Neural crest cell (in vitro differentiated cells): ENCODE measurements at places on chromosomes 11 and 22.

- DNase-seq = no peak
These were observed 263.6 kb downstream of the BRD1 start for GRCh38 chr22:49564054-49564453.

DNA sequence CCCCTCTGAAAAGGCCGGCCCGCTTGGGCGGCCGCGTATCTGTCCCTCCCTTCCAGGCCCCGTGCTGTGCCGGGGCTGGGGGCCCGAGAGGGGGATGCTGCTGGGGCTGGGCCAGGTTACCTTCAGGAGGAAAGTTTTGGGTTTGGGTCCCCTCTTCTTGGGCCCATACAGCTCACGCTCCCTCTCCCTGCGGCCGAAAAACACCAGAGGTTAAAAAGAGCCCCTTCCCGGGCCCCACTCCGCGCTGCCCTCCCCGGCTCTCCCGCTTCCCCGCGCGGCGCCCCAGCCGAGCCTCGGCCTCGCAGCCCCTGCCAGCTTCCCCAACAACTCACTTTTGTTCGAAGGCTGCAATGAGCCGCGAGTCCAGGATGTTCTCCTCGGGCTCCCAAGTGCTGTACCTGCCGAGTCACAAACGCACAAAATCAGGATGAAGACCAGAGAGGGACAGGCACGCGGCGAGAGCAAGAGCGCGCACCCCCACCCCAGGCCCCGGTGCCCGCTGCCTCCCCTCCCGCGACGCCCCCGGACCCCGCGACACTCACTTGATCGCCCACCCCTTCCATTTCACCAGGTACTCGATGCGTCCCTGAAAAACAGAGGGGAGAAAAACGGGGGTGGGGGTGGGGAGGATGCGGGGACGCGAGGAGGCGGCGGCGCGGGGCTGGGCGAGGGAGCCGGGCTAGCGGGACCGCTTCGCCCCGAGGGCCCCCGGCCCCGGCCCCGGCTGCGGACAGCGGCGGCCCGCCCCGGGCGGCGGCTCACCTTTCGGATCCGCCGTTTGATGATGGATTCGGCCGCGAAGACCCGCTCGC, 450 bp downstream of the CBX6 start:
- no peak for DNase-seq

DNA sequence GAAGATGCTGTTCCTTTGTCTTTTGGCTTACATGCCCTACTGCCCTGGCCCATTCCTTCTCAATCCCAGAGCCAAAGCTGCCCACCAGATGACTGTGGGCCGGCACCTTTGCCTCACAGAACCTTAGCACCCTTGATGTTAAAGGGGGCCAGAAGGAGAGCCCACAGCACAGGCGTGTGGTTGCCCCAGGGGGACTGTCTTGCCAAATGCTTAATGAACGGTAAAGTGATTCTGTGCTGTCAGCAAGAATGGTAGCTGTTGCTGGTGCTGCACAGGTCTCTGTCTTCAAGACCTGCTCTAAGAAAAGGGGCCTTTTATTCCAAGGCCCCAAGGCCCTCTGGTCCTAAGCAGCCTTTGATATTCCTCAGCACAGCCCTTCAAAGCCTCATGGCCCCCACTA, 113.3 kb downstream of the MORC2 start:
- no peak for DNase-seq

DNA sequence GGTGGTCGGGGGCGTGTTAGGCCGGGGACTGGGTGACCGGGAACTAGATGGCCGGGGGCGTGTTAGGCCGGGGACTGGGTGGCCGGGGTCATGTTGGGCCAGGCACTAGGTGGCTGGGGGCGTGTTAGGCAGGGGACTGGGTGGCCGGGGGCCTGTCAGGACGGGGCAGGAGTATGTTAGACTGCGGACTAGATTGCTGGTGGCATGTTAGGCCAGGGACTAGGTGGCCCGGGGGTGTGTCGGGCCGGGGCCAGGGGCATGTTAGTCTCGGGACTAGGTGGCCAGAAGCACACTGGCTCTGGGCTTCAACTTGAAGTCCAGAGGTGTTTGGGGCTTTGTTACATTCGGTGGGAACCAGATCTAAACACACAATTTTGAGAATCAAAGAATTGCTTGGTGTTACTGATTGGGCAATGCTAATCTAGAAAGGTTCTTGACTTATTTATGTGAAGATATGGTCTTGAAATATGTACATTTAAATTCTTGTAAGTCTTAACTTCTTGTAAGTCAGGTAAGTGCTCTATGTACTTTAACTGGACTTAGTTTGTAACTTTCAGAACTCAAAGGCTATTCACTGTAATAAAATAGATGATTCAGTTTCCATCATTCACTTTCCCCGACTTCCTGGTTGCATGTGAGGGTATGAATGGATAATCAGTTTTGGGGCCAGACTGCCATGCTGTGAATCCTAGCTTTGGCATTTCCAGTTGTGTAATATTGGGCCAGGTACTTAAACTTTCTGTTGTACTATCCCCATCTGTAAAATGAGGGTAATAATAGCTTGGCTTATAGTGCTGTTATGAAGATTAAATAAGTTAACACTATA, 1.1 kb downstream of the EXT2 start:
- DNase-seq = no peak

DNA sequence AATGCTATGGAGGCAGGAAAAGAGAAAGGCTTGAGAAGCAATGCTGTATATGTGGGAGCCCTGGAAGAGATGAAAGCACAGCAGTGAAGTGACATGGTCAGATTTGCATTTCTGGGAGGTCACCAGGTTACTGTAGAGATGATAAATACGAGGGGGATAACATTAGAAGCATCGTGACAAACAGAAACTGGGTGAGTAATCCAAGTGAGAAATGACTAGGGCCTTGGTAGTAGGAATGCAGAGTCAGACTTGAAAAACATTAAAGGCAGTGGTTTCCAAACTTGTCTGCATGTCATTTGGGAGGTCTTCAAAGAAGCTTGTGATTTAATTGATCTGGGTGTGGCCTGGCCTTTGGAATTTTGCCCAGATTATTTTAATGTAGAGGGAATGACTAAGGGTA, 43.9 kb downstream of the CCDC34 start:
- no peak for DNase-seq

- DNase-seq = no peak
These were observed 347.9 kb downstream of the TTC28 start for GRCh38 chr22:28331695-28332094.

GRCh38 chr11:69484427-69485259, 3.2 kb downstream of the LINC01488 start:
- DNase-seq = no peak

- no peak for DNase-seq
These were observed 72.4 kb downstream of the LDLRAD3 start for GRCh38 chr11:36016263-36016662.

GRCh38 chr11:12449961-12450715, 72.8 kb downstream of the PARVA start:
- DNase-seq = no peak

GRCh38 chr22:50696799-50697561, 24.4 kb downstream of the SHANK3 start:
- DNase-seq = peak; percentile 44

DNA sequence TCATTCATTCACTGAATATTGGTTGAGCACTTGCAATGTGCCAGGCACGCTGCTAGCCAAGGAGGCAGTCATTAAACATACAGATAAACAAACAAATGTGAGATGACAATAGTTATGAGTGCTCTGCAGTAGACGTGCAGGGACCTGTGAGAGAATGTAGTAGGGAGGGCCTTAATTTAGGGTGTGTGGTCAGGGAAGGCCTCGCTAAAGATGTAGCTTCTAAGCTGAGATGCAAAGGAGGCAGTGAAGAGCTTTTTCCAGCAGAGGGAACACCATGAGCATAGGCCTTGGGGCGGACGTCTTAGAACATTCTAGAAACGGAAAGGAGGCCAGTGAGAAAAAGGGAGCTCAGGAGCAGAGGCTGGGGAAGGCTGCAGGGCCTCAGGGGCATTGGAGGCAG, 789 bp upstream of the NCF4 start:
- no peak for DNase-seq

GRCh38 chr11:19816040-19816439, 103.4 kb downstream of the NAV2 start:
- DNase-seq = no peak

GRCh38 chr22:43923631-43924464, at the start of gene PNPLA3:
TSS of gene PNPLA3 (plus strand) at chr22:43923805. CDS start at chr22:43923912, 107 bp downstream.
- peak; percentile 89 for DNase-seq

GRCh38 chr11:57458410-57459163, 1.7 kb upstream of the RTN4RL2 start:
- DNase-seq = peak; percentile 59

DNA sequence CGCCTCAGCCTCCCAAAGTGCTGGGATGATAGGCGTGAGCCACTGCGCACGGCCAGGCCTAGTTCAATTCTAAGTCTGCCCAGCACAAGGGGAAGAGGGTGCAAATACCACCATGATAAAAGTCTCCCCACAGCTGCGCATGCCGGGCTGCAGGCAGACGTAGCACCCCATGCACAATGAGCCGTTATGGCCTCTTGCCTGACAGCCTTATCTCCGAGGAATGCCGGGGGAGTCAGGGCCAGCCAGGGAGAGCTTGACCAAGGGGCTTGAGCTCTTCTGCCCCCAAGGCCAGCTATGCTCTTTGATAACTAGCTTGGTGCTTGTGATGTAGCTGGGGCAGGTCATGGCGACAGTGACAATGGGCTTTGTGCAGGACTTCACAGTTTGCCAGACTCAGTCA, 13.7 kb upstream of the SCUBE1 start:
- DNase-seq = no peak

DNA sequence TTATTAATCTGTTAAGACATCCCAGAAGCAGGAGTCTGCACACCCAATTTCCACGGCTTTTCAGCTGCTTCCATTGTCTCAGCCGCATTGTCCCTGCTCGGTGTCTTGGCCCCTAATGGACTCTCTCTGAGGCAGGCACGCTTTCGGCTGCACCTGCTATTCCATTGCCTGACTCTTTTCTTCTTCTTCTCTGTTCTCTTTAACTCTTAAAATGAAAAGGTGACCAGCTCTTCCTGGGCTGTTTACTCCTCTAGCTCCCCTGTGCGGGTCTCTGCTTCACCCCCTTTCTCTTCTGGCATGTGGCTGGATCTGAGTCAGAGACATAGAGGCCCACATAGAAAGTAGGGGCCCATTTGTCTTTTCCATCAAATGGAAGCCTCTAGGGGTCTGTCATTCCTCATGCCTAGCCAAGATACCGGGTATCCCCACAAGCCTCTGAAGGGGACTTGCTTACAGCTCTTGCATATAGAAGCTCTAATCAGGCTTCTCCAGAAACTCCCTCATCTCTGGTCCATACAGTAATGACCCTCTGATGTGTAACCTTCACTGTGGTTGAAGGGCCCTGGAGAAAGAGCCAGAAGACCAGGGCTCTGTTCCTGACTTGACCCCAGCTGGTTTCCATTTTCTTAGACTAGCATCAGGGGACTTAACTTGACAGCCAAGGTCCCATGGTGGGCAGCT, 243.9 kb downstream of the ST3GAL4 start:
- no peak for DNase-seq

DNA sequence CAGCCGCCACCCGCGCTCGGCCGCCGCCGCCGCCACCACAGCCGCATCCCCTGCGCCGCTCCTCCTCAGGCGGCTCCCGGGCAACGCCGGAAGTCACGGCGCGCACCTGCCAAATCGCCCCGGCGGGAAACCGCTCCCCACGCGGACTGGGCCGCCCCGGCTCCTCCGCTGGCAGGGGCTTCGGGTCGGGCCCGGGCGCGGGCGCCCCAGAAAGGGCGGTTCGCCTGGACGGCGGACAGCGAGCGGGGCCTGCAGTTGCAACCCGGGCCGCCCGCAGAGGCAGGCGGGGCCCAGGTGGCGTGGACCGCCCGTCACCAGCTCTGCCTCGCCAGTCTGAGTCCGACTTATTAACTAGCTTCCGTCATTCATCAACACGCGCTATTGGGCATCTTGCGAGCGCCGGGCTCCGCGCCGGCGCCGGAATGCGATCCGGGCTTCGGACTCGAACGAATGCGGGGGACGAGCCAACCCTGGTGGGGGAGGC, at the start of gene HIRA:
Gene HIRA (minus strand): TSS at position 85 of the 484 bp plus-strand sequence. CDS start 257 bp downstream, outside the sequence.
- peak; percentile 85 for DNase-seq

DNA sequence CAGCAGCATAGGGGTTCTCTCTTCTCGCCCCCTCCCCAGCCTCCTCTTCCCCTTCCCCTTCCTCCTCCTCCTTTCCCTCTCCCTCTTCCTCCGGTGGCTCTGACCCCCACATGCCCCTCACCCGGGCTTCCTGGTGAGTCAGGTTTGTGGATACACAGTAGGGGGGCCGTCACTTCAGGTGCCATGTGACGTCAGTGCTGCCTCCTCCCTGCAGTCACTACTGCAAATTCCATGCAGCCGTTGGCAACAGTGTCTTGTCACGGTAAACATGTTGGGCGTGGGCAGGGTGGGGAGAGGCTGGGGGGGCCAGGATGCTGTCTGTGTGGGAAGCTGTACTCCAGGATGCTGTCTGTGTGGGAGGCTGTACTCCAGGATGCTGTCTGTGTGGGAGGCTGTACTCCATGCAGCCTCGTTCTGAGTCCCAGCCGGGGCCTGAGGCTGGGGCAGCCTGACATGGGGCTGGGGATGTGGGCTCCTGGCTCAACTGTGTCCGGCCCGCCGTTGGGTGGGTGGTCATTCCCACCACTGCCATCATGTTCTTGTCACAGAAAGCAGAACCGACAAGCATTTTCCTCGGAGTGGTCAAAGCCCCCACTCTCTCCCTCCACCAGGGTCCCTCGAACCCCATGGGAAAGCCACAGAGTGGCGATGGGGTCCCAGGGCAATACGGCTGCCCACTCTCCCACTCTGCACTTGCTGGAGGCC, 2.4 kb upstream of the MUC2 start:
- no peak for DNase-seq

DNA sequence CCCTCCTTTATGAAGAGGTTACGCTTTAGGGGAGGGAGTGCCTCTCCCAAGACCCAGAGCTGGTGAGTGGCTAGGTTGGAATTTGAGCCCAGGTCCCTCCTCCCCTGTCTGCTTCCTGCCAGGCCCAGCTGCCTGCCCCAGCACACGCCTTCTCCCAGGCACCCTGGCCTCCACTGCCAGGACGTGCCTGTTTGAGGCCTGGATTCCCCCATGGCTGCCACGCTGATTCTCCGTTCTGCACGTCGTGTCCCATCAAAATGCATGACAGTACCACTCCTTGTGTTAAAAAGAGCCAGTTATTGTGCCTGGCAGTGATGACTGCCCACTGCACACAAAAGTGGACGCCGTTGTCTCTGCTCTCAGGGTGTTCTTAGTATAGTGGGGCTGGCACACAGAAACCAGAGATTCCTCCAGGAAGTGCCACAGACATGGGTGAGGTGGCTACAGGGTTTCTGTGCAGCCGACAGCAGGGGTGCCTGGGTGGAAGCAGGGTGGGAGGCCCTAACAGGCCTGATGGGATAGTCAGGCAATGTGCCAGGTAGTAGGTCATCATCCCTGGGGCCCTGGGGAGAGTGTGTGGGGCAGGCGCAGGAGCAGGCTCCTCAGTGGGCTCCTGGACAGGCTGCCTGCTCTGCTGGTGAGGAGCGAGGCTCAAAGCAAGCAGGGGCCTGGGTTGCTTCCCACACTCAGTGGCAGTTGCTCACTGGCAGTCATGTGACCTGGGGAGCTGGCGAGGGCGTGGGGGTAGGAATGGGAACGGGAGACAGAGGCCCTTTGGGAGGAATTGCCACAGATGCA, 24.2 kb downstream of the MED15 start:
- no peak for DNase-seq

- no peak for DNase-seq
These were observed 69.8 kb downstream of the RELT start for GRCh38 chr11:73445980-73446379.
